ENCODE measurements at places on chromosomes 3 and 15.

DNA sequence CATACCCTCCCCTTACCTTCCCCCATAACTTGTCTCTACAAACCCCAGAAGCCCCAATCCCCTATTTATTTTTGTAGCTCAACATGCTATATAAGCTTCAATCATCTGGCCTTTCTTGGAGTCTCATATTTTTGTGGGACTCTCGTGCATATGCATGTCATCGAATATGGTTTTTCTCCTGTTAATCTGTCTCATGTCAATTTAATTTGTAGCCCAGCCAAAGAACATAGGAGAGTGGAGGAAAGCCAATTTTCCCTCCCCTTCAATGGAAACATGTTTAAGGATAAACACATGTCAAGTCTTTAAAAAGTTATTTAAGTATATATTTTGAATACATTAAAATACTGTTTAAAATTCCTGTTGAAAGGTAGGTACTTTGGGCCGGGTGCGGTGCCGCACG, 172.2 kb downstream of the GMNC start:
- DNase-seq, result no peak

DNA sequence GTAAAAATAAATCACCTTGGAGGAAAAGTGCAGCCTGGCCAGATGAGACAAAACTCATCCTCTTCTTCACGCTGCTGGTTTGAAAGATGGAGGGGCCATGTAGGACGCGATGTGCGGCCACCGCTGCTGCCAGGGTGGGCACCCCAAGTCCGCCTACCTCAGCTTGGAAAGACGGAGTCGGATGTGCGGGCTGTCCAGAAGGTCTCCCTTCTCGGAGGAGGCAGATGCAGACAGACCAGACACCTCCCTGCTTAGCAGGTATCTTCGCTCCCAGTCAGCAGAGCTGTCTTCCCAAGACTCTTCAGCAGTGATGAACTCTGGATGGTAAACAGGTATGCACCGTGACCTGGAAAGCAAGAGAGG, 71.4 kb downstream of the OCA2 start:
- no peak for DNase-seq

- DNase-seq, result no peak
These were observed 216.1 kb downstream of the SV2B start for GRCh38 chr15:91316126-91316525.

DNA sequence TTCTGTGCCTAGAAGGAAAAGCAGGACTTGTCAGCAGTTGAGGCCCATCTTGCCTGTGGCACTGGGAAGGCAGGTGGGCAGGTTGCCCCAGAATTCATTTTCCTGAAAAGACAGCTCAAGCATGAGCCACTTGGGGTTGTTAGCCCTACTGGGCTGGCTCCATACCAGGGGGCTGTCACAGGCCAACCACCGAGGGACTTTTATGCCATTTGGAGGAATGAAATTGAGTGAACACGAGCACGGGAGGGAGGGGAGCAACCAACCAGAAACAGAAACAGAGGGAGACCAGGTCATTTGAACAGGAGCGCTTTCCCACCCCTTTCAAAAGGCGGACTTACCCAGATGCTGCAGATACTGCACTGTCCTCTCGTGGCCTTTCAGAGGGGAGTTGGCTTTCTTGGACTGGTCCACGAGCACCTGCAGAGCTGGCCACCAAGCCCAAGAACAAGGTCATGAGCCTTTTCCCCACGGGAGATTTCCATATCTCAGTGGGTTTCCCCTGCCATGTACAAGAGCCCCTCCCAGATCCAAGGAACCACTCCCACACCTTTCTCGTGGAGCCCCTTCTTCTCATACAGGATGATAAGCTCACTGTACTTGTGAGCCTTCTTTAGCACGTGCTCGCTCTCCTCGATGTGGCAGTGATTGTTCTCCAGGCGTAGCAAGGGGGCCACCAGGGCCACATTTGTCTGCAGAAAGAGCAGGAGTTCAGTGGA, 9.9 kb upstream of the PLA2G4F start:
- DNase-seq, result no peak

GRCh38 chr3:188497021-188497420, 343.1 kb downstream of the LPP start:
- DNase-seq, result no peak

- no peak for DNase-seq
These were observed 328.4 kb upstream of the UMPS start for GRCh38 chr3:124401843-124402242.

DNA sequence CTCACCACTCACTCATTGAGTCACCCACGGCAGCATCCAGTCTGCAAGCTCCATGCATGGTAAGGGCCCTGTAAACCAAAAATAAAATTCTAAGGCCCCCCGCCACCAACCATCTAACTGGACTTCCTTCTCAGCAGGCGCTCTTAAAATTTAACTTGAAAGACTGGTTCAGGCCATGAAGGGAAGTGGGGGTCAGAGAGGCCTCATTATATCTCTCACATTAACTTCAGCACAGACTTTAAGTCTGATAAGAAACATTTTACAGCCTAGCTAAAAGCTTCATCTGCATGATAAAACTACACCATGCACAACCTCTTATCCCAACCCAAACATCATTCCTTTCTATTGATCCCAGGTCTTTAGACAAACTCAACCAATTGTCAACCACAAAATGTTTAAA, 38.5 kb downstream of the FBLN2 start:
- no peak for DNase-seq

- DNase-seq, result no peak
These were observed 40.1 kb downstream of the REC114 start for GRCh38 chr15:73483053-73483452.

- DNase-seq, result no peak
These were observed 44.0 kb downstream of the MFSD1 start for GRCh38 chr3:158845765-158846350.

DNA sequence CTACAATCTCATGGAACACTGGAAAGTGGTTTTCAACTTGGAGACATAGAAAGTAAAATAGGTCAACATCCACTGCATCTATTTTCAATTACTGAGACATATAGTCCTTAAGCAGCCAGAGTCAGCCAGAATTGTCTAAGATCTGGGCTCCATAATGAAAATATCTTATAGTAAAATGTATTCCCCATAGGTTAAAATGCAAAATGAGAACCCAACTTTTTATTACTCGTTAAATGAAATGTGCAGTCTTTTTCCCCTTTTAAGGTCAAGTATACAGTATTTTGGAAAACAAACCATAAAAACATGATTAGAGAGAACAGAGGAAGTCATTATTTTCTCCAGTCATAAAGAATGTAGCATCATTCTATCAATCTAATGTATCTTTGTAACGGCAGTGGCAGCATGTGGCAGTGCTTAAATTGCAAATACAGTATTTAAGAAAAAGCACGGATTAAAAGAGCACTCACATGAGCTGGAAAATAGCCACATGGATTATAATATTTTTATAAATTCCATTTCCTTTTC, 64.4 kb upstream of the CPB1 start:
- no peak for DNase-seq

DNA sequence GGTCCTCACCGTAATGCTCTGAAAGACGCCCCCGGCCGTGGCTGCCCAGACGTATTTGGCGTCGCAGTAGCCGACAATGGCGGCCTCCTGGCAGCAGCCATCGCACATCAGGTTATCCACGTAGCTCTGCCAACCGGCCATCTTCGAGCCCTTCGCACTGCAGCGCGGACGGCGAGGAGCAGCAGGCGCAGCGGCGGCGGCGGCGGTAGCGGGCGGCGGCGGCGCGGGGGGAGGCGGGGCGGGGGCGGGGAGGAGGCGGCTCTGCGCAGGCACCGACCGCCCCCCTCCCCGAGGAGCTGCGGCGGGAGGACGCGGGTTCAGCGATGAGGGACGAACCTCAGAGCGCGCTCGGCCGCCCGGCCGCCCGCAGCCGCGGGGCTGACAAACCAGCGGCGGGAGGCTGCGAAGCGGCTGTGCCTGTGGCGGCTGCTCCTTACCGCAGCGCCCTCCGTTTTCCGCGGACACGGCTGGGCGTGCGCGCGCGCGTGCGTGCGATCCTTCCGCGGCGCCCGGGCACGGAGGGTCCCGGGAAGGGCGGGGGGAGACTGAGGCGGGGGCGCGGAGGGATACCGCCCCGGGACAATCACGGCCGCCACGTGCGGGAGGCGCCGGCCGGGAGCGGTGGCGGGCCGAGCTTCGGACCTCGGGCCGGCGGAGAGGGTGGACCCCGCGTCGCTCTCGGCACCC, at the start of gene PFN2:
TSS of gene PFN2 (minus strand) at position 180 of the 687 bp plus-strand sequence. CDS start at position 141, 39 bp downstream.
- no peak for DNase-seq

DNA sequence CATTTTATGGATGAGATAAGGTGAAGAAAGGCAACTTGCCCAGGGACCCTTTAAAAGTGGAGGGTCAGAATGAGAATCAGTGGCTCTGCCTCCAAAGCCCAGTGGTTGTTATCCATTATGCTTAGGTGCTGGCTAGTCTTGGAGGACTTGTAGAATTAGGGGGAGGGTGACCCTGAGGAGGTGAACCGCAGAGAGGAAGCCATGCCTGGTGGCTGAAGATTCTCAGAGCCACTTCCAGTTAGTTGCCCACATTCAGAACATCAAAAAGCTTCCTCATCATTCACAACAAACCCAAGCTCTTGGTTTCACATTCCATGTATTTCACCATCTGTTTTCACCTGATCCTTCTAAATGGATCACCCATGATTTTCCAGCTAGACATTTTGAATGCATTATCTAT, 11.2 kb downstream of the EBLN2 start:
- no peak for DNase-seq

GRCh38 chr15:62663547-62663946, 379.0 kb upstream of the TPM1 start:
- DNase-seq, result no peak

GRCh38 chr3:156642750-156643728, 31.4 kb upstream of the TIPARP start:
- no peak for DNase-seq

- DNase-seq, result no peak
These were observed 278.2 kb downstream of the GABRG3 start for GRCh38 chr15:27249046-27249759.

GRCh38 chr15:71810256-71811035, at the start of gene NR2E3:
TSS of gene NR2E3 (plus strand) at chr15:71810554. CDS start at chr15:71810744, 190 bp downstream.
- no peak for DNase-seq

DNA sequence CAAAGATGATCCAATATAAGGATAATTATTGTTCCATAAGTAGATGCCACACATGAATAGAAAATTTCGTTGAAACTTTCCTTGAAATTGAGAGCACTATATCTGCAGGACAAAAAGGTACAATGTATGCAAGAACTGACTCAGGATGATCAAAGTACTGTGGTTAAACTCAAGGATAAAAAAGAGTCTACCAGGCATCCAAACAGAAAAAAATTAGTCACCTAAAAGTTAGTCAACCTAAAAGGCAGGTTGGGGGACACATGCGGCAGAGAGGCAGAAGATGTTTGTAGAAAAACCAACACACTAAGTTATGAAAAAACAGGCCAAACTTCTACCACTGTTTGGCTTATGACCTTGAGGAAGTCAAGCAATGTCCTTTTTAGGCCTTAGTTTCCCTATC, 68.7 kb downstream of the GSK3B start:
- DNase-seq, result no peak

DNA sequence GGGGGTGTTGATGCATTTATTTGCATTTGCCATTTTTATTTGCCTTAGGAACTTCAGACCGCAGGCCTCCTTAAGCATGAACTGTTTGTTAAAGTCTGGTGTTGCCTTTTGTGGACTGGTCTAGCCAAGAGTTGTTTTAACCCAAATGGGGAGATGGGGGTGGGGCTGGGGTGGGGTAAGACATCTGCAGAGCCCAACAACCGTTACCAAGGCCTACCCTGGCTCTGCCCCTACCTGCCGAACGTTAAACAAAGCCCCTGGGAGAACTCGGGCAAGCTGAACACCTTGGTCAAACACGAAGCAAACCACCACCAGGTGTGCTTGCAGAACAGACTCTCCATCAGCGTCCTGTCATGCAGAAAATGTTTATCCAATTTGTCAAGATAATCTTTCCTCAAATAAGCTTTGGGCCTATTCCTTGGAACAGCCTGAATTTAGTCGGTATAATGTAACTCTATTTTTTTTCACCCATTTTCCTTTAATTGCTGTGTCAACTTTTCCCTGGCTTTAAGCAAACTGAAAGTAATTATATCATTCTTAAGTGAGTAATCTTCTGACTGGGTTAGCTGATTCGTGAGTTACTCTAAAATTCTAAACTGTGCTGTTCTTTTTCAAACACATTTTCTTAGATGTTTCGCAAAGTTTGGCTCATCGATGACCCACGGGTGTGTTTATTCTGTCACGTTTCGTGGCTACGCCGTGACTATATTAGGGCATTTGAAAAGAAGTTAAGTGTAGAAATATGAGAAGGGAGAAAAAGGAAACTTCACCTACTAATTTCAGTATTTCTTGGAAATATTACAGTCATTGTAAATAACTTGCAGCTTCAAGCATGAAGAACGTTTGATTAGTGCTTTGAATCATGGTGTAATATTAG, 127.6 kb downstream of the SOX2 start:
- DNase-seq, result no peak

GRCh38 chr3:182406786-182407185, 386.5 kb upstream of the ATP11B start:
- DNase-seq, result no peak

GRCh38 chr3:4506559-4507023, 13.4 kb downstream of the ITPR1 start:
- no peak for DNase-seq

DNA sequence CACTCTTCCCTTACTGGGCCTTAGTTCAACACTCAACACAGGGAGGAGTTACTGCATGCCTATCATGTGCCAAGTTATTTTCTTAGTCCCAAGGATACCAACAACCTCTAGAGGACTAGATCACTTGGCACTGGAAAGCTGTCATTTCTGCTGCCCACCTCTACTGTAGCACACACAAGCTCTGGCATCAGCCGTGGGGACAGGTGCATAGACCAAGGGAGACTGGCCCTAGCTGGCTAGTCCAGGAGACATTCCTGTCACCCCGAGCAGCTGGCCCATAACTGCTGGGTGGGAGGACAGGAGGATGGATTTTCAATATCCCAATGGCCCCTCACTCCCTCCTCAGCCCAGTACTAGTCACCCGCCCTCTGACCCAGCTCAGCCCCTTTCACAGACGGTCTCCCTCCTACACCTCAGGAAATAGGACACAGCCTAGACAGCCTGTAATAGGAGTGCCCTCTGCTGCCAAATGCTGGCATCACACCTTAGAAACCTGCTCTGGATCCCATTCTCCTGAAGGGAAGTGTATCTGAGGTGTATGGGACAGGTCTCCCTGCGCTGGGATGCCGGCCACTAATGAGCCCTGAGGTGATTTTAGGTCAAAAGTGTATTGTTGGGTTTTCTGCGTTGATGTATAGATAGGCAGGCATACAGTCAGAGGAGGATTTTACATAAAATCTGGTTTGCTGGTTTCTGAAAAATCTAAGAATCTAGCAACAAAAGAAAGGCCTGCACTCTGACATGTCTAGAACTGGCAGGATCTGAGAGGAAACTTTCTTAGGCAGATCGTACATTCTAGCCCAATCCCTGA, 3.4 kb upstream of the DZIP1L start:
- DNase-seq, result peak; percentile 75
